ENCODE measurements at places on chromosomes 1 and 21.

- no peak for DNase-seq
Measured at GRCh38 chr1:62796221-62796620, 12.3 kb downstream of the ATG4C start.

GRCh38 chr21:38039369-38039768 is 123.1 kb upstream of the KCNJ6 start:
- DNase-seq, result no peak

GRCh38 chr1:222950892-222951291 is 136.1 kb downstream of the DISP1 start:
- no peak for DNase-seq

DNA sequence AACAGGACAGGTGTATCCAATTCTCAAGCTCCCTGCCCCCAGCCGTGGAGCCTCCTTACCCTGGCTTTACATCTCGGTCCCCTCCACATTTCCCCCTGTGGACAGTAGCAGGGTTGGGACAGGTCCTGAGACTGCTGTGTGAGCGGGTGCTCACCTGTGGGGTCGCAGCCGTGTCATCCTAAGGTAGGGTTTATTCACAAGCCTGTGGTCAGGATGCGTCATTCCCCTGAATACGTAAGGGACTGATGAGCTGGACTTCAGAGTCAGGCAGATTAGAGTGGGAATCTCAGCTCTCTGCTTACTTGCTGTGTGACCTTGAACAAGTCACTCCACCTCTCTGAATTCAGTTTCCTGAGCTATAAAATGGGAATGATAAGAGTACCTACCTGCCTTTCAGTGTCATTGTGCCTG is 17.7 kb downstream of the ZNF362 start:
- no peak for DNase-seq

DNA sequence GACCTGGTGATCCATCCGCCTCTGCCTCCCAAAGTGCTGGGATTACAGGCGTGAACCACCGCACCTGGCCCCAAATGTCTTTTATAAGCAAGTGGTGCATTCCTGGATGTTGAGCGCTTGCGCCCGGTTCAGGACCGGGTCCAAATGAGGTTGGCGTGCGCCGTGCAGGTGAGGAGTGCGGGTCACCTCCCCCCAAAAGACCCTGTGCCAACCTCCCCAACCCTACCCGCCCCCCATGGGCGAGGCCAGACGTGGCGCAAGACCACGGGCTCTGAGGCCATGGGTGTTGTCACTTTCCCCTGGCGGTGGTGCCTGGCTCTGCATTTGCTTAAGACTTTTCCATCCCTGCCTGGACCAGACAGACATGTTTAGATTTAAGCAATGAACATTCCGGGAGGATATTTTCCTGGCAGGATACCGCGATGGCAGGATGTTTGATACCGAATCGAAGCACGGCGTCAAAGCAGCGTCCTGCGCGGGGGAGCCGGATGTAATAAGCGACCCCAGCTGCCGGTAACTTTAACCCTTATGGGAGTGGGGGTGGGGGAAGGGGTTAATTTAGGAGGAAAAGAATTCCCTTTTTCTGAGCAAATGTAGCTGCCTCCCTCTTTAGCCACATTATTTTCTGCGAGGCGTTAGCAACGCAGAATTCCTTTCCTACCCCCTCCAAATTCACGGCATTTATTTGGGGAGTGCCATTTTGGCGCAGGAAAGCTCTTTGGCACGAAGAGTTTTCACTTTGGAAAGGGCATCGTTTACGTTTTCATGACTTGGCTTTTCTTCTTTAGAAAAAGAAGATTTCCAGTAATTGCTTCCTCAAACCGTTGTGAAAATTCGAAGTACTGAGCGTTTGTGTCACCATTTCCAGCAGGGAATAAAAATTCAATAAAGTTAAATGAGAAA is 27.8 kb upstream of the RNF187 start:
- no peak for DNase-seq

DNA sequence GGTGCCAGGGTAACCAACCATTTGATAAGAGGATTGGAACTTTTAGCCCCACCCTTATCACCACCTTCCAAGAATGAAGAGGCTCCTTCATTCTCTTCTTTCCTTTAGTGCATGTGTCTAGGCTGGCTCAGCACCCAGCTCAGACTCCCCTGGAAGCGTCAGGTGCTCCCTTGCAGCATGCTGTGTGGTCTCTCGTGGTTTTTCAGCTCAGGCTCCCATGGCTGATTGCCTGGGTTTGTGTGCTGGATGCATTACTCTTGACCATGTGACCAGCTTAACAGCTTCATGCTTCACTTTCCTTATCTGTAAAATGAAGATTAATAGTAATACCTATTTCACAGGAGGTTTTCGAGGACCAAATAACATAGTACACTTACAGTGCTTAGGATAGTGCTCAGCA is 198.4 kb downstream of the HHAT start:
- no peak for DNase-seq

DNA sequence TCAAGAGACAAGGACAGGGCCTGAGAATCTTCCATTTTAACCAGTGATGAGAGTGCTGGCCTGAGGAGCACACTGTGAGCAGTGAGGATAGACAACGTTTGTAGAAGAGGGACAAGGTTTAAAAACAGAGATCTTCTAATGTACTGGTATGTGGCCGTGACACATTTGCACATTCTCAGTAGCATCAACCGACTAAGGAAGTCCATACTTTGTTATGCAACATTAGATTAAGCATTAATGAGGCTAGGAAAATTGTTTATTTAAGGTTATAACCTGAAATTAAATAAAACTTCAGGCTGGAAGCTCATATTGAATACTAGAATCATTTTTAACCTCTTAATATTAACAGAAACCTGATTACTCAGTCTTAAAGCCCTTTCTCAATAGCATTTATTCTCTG is 99.0 kb downstream of the SLC45A1 start:
- DNase-seq, result no peak

- no peak for DNase-seq
Measured at GRCh38 chr1:234954613-234955012, 174.0 kb downstream of the TOMM20 start.

DNA sequence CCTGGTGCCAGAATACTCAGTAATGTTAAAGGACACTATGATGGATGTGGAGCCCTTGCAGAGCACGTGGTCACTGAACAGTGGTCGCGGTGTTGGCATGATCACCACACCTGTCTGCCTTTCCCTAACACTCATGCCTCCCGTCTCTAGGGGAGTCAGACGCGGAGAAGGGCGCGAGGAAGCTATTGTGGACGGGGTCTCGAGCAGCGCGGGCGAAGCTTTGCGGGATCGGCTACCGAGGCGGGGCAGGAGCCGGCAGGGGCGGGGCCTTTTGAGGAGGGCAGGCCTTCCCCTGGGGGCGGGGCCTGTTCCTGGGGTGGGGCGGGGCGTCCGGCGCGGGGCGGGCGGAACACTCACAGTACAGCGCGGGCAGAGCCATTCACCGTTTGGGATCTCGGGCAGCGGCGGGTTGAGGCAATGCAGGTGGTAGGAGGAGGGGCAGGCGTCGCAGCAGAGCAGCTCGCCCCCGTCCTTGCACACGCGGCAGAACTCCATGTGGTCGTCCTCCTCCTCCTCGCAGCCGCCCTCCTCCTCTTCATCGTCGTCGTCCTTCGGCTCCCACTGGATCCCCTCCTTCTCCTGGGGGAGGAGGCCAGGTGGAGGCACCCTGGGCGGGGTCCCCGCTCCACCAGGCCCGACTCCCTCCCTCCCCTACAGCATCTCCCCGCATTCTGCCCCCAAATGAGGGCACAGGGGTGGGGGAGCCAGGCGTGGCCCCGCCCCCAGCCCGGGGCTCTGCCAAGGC is 31.5 kb downstream of the CHD5 start:
- DNase-seq, result peak; percentile 55

GRCh38 chr1:61327436-61327835 is 245.1 kb downstream of the NFIA start:
- DNase-seq, result no peak

DNA sequence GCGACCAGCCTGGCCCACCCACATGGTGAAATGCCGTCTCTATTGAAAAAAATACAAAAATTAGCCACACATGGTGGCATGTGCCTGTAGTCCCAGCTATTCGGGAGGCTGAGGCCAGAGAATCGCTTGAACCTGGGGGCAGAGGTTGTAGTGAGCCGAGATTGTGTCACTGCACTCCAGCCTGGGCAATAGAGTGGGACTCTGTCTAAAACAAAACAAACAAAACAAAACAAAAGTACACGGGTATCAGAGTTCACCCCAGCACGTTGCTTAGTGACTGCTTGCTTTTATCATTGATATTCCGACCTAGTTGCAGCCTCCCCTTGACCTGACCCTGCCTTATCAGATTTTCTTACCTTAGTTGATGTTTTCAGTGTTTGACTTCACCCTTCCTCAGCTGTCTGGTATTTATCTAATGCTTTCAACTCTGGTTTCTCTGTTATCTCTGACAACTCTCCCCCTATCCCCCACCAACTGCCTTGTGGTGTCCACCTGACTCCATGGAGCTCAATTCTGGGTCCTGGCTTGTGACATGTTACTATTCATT is 5.1 kb downstream of the TLCD4 start:
- DNase-seq, result no peak

DNA sequence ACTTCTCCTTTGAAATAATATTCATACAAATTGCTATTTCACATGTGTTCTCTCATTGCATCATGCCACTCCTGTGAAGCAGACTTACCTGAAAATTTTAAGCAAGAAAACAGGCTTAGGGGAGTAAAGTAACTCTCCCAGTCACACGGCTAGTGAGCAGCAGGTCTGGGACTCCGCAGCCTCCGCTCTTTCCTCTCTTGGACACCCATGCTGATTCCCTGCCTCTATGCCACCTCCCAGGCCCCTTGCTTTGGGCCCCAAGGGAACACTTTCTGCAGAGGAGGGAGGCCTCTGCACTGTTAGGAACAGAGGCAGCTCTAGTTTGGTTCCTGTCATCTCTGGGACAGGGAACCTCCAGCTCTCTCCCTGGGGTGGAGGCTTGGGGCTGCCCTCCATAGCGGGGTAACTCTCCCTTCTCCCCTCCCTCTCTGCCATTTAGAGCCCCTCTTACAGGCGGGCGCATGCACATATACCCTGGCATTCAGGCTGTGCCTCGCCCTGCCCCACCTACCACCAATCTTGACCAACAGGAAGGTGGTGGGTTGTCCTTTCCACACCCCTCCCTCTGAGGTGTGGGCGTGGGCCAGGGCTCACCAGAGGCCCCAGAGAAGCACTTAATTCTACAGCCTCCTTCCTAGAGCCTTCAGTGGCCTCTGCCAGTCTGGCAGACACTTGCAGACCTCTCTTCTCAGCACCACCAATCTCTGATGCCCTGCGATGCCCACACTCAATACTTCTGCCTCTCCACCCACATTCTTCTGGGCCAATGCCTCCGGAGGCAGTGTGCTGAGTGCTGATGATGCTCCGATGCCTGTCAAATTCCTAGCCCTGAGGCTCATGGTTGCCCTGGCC is at the start of gene RXFP4:
RXFP4 (plus strand) TSS at position 646 of the 852 bp plus-strand sequence; CDS start at position 718, 72 bp downstream.
- DNase-seq, result no peak

- no peak for DNase-seq
Measured at GRCh38 chr1:189859385-189859977, 618.2 kb downstream of the BRINP3 start.

- DNase-seq, result no peak
Measured at GRCh38 chr1:9672444-9672843, 20.9 kb downstream of the PIK3CD start.

- no peak for DNase-seq
Measured at GRCh38 chr1:18953731-18954231, 2.7 kb downstream of the IFFO2 start.

DNA sequence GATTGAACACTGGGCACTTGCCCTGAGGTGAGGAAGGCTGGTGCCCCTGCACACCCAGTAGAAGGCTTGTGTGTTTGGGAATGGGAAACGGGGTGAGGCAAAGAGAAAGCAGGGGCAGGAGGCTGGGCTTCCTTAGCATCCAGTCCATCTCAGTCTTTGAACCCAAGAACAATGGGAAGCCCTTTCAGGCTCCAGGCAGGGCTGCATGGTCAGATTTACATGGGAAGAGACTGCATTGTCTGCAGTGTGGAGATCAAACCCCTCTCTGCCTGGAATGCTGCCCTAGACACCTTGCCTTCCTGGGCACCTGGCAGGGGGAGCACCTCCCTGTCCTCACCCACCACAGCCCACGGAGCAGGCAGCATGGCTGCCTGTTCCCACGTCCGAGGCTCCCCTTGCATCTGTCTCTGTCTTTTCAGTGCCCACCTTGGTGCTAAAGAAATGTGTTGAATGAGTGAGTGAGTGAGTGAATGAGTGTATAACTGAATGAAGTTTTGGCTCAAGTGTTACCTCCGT is 268.5 kb downstream of the GRIK3 start:
- DNase-seq, result no peak

- no peak for DNase-seq
Measured at GRCh38 chr1:151807131-151807530, 1.9 kb upstream of the LINGO4 start.

GRCh38 chr1:8193840-8194406 is 124.0 kb upstream of the SLC45A1 start:
- no peak for DNase-seq

- DNase-seq, result no peak
Measured at GRCh38 chr1:69533343-69533742, 34.4 kb upstream of the LRRC7 start.

- no peak for DNase-seq
Measured at GRCh38 chr1:229079016-229079595, 191.8 kb upstream of the RAB4A start.

GRCh38 chr1:101257500-101258325 is 20.9 kb downstream of the S1PR1 start:
- DNase-seq, result no peak

DNA sequence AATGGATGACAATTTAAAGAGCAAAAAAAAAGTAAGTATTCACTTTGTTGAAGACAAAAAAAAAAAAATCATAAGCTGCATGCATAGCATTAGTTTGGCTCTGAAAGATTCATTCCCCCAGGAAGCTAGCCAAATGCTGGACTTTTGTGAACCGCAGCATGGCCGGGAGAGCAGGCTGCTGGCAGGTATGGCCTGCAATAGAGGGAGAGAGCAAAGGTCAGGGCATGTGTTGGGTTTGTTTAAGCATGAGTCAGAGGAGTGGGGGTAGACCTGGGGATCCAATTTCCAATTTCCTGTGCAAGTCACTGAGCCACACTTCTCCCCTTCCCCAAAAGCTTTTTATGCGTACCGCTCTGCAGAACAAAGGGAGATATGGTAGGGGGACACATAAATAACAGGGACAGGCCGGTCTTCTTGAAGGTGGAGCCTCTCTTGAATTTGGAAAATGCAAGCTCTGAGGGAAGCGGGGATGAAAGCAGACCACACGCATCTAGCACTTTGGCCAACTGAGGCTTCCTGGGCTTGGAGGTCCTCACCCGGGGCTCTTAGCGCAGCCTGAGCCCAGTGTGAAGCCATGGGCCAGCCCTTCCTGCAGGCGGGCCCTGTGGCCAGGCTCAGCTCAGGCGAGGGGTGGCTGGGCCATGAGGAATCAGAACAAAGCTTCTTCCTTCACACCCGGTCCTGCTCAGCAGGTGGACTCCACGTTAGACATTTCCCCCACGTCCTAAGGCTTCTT is 171.1 kb downstream of the TOMM20 start:
- no peak for DNase-seq

DNA sequence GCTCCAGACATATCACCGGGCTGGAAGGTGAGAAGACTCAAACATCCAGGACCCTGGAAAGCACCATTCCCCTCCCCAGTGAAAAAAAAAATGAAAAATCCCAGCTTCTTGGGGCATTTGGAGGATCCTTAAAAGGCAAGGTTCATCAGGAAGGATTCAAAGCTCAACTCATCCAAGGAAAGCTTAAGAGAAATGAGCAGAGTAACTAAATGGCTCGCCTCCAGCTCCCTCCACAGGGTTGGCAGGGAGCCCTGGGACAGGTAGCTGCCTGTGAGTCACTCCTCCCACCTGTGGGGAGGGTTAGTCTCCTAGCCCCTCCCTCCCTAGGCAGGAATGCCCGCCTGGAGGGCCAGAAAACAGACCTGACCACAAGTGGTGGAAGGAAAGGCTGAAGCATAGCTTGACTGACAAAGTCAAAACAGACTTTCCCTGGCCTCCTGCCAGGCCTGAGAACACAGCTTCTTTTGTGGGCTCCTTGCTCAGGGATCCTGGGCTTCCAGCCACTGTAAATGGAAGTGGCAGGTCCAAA is 712 bp upstream of the LAMB3 start:
- peak; percentile 55 for DNase-seq
